Hematopoietic multipotent progenitor cell treated with erythropoietin and hydrocortisone succinate and interleukin-3 and kit ligand, for 15 days (in vitro differentiated cells): ENCODE measurements at places on chromosomes 13 and 19.

- no peak for DNase-seq
Observed at GRCh38 chr13:59829690-59830089, 334.0 kb downstream of the DIAPH3 start.

GRCh38 chr13:33976965-33977364 lies 159.0 kb downstream of the RFC3 start:
- no peak for DNase-seq

DNA sequence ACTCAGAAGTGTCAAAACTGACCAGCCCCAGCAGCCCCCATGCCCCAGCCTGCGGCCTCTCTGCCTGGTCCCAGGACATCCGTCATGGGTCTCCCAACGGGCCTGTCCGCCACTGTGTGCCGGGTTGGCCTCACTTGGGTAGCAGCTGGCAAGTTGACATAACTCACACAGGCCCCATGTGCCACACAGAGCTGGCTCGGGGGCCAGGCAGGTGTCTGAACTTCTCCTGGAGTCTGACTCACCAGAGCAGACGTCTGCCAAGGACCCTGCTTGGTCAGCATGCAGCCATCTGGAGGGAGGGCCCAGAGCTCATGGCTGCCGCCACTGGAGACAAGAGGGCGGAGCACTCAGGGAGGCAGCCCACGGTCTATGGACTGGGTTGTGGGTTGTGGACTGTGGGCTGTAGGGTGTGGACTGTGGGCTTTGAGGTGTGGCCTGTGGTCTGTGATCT lies 32.0 kb upstream of the TMEM255B start:
- DNase-seq = no peak

DNA sequence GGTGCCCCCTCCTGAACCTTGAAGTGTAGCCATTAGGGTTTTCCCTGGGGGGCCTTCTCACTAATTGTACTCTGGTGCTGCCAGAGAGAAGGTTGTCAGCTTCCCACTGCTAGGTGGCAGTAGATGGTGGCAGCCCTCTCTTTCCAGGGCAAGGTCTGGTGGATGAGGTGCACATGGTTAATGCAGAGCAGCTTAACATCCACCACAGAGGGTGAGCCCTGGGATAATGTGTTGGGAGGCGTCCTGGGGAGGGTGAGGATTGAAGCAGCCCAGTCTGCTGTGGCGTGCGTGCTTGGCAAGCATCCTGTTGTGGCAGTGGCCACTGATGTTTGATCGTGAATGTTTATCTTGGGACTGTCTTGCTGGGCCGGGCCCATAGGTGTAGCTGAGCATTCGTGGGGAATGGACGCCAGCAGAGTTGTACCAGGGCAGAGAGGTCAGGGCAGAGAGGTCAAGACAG lies 5.8 kb downstream of the EGLN2 start:
- DNase-seq = no peak

- DNase-seq = no peak
Observed at GRCh38 chr13:66992183-66992582, 238.0 kb downstream of the PCDH9 start.

- no peak for DNase-seq
Observed at GRCh38 chr13:37368501-37368900, 230.1 kb downstream of the POSTN start.

- DNase-seq = no peak
Observed at GRCh38 chr13:33312150-33312860, 26.8 kb upstream of the STARD13 start.
